ENCODE measurements at places on chromosomes 6 and 20. TPM values are rescaled to one million over a fixed set of nuclear protein-coding genes. Genes with fewer than 3 reads are reported as not detected.
A peak's percentile ranks its signal among the peaks of the same experiment; 100 is the strongest.

Gene C20orf141
- not detected for total RNA-seq

Gene GRM1
- total RNA-seq: not detected

GRCh38 chr20:46022411-46023147 is 6.4 kb upstream of the SLC12A5 start:
- no peak overlapping the region for H3K27ac ChIP-seq
- H3K36me3 ChIP-seq: no peaks in the 10 kb centered on the region
- DNase-seq: peak; percentile 67
- peaks cover 92% of the 10 kb centered on the region for H3K27me3 ChIP-seq

DNA sequence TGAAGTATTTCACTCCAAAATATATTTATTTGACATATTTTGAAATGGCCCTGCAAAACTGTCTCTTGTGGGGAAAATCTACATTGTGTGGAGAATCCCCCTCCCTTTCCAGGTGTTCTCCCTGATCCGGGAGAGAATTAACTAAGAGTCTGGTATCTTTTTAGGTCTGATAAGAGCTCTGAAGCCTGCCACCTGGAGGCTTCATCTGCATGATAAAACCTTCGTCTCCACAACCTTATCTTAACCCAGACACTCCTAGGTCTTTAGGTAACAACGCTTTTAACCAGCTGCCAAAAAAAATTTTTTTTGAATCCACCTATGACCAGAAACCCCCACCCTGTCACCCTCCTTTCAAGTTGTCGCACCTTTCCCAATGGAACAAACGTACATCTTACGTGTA is 43.0 kb downstream of the FAM184A start:
- no peaks in the 10 kb centered on the region for H3K27me3 ChIP-seq
- no peak overlapping the region for H3K4me3 ChIP-seq
- H3K4me1 ChIP-seq: no peaks in the 10 kb centered on the region
- H3K36me3 ChIP-seq: no peaks in the 10 kb centered on the region
- H3K27ac ChIP-seq: no peak overlapping the region

- no peak overlapping the region for H3K27ac ChIP-seq
- no peaks in the 10 kb centered on the region for H3K36me3 ChIP-seq
- peaks cover 3% of the 10 kb centered on the region for H3K4me1 ChIP-seq
Observed at GRCh38 chr20:19433371-19434350, 221.2 kb downstream of the SLC24A3 start.

DNA sequence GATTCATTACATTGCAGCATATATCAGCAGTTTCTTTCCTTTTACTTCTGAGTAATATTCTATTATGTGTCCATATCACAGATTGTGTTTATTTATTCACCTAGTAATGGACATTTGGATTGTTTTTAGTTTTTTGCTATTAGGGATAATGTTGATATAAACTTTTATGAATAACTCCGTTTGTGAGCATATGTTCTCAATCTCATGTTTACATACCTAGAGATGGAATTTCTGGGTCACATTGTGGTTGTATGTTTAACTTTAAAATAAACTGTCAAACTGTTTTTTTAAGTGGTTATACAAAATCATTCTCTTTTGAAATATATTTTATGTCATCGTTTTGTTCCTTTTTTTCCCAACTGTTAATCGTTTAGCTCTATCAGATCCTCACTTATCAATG is 311.6 kb downstream of the MMUT start:
- no peaks in the 10 kb centered on the region for H3K27me3 ChIP-seq
- H3K4me1 ChIP-seq: no peaks in the 10 kb centered on the region
- H3K27ac ChIP-seq: no peak overlapping the region
- H3K4me3 ChIP-seq: no peak overlapping the region
- no peaks in the 10 kb centered on the region for H3K36me3 ChIP-seq
- no peak for DNase-seq

DNA sequence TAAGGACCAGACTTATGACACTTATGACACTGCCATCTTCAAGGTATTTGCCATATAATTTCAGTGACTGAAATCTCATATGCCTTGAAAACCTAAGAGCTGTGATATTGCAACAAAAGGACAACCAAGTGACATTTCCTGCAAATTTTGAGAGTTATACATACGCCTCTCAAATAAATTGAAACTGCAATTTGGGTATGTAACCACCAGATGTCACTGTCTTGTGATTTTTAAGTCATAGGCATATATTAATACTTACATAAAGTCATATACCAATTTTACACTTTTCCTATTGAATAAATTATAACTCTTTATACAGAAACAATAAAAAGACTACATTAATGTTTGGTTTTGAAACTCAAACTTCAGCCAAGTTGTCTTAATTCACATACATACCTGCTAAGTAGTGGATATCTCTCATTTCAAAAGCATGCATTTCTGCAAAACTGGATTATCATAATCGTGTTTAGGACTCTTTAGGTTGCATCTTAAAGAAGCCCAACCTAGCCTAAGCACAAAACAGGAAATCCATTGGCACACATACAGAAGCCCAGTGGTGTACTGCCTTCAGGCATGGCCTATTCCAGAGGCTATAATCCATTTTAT is 180.2 kb downstream of the PACRG start:
- H3K36me3 ChIP-seq: no peaks in the 10 kb centered on the region
- no peak overlapping the region for H3K27ac ChIP-seq
- H3K27me3 ChIP-seq: no peaks in the 10 kb centered on the region
- H3K4me3 ChIP-seq: no peak overlapping the region
- DNase-seq: no peak

GRCh38 chr6:27889275-27889627 is 22.9 kb downstream of the OR2B2 start:
- no peak overlapping the region for H3K4me3 ChIP-seq
- H3K27me3 ChIP-seq: peaks cover 53% of the 10 kb centered on the region
- no peak overlapping the region for H3K27ac ChIP-seq
- no peaks in the 10 kb centered on the region for H3K36me3 ChIP-seq

Gene ADGRB3
- 20.5 TPM for total RNA-seq

DNA sequence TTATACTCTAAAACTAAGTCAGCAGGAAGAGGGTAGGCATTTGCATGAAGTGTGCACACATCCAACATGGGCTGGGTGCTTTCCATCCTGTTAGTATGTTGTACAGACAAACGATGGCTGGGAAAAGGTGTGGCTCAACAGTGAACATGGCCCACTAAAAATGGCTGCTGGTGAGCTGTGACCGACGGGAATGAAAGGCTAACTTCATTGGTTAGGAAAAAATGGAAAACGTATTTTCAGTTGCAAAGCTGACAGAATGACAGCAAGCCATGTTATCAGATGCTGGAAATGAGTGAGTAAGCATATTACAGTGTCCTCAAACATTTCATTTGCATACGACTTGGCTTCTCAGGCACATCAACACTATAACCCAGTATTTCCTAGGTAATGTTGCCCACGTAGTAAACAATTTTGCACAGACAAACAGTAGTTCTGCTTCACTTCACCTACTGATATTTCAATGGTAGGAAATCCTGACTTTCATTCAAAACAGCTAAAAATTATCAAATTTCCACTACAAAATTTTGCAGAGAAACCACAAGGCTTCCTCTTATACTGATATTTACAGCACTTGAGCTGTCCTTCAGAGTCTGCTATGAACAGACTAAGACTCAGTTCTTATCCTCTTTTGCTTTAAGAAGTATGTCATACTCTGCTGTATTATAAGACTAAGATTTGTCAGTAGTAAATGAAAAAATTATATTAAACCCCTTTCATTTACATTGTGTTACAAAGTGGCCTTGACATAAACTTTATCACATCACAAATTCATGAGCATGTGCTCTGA is 98.9 kb downstream of the IRF4 start:
- no peak overlapping the region for H3K27ac ChIP-seq
- H3K4me1 ChIP-seq: peaks cover 5% of the 10 kb centered on the region
- no peaks in the 10 kb centered on the region for H3K36me3 ChIP-seq
- DNase-seq: no peak

DNA sequence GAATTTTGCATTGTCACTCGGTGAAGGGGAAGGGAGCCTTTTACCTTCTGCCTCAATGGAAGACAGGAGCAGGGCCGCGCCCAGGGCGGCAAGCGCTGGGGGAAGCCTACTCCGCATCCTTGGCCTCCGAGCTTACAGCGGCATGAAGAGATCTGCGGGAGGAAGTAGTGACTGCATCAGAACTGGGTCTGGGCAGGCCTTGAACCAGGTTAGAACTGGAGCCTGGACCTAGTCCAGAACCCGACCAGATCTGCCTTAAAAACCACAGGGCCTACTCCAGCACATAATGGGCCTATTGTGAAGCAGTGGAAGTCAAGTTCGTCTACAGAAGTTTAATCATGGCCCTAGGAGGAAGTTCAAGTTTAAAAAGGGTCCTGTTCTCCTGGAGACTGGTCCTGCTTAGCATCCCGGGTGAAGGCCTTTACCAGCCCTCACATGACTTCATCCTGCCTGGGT is 3.1 kb downstream of the COL12A1 start:
- peak overlapping the region; percentile 84 for H3K27ac ChIP-seq
- DNase-seq: no peak
- H3K27me3 ChIP-seq: peaks cover 79% of the 10 kb centered on the region
- H3K4me1 ChIP-seq: no peaks in the 10 kb centered on the region
- no peak overlapping the region for H3K4me3 ChIP-seq

- H3K36me3 ChIP-seq: no peaks in the 10 kb centered on the region
- no peak overlapping the region for H3K4me3 ChIP-seq
- no peaks in the 10 kb centered on the region for H3K27me3 ChIP-seq
Observed at GRCh38 chr6:49326347-49326746, 136.7 kb downstream of the MMUT start.

Gene ACSS1
- total RNA-seq: 64.7 TPM

DNA sequence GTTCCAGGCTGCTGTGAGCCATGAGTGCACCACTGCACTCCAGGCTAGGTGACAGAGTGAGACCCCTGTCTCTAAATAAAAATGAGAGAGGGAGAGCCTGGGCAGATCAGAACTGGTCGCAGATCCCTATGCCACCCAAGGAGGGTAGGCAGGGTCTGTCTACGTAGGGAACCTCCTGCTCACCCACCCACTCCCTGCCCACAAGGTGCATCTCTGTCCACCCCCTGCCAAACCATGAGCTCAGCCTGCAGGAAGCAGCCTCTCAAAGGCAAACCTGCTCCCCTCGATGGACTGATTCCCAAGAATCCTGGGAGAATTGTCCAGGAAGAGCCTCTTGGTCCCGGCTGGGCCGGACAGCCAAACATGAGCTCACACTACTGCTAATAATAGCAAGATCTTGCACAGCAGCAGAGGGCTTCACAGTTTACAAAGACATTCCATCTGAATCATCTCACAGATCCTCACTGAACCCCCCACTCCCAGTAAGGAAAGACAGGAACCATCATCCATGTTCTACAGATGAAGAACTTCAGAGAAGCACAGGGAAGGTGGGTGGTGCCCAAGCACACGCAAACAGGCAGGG is 27.8 kb upstream of the TLDC2 start:
- peak overlapping the region; percentile 90 for H3K27ac ChIP-seq
- no peak overlapping the region for H3K4me3 ChIP-seq
- no peak for DNase-seq
- H3K27me3 ChIP-seq: no peaks in the 10 kb centered on the region

DNA sequence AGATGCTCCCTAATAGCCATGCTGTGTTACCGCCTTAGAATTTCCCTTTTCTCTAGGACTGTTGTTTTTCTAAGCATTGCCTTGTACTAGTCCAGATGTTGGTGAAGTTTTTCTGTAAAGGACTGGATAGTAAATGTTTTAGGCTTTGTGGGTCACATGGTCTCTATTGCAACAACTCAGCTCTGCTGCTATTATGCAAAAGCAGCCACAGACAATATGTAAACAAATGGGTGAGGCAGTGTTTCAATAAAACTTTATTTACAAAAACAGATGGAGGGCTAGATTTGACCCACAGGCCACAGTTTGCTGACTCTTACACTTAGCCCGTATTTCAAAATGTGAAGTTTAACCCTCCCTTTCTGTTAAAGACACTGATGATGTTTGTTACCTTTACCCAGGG is 207.6 kb upstream of the MYLIP start:
- no peak overlapping the region for H3K4me3 ChIP-seq
- no peaks in the 10 kb centered on the region for H3K36me3 ChIP-seq
- no peaks in the 10 kb centered on the region for H3K27me3 ChIP-seq
- DNase-seq: no peak
- no peak overlapping the region for H3K27ac ChIP-seq

GRCh38 chr6:4732691-4733315 is 43.4 kb upstream of the CDYL start:
- DNase-seq: peak; percentile 41
- no peaks in the 10 kb centered on the region for H3K36me3 ChIP-seq
- no peaks in the 10 kb centered on the region for H3K27me3 ChIP-seq
- no peak overlapping the region for H3K27ac ChIP-seq
- peaks cover 4% of the 10 kb centered on the region for H3K4me1 ChIP-seq

Gene MCHR2
- total RNA-seq: not detected
